ENCODE measurements at places on chromosomes 12 and 14.

DNA sequence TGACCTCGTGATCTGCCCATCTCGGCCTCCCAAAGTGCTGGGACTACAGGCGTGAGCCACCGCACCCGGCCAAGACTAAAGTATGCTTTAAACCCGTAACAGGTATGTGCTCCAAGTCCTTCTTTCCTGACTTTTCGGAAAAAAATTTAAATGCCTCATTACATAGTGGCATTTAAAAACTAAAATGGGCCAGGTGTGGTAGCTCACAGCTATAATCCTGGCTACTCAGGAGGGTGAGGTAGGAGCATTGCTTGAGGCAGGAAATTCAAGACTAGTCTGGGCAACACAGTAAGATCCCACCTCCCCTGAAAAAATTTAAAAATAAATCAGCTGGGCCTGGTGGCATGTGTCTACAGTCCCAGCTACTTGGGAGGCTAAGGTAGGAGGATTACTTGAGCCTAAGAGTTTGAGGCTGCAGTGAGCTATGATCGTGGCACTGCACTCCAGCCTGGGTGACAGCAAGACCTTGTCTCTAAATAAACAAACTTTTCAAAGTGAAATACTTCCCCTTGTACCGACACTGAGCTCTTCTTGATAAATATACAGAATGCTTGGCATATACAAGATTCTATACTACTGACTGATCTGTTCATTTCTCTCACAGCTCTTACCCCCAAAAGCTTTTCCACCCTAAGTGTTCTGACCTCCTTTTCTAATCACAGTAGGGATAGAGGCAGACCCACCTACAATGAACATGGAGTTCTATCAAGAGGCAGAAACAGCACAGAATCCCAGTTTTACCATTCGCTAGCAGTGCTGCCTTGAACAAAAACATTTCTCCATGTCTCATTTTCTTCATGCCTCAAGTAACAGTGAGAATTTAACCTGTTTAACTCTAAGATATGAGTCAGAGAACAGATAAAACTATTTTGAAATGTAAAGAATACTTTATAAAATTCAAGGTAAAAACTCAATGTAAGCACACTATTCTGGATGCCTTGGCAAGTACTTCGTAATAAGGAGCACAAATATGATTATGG, 7.9 kb downstream of the PPP4R3A start:
- DNase-seq: no peak

DNA sequence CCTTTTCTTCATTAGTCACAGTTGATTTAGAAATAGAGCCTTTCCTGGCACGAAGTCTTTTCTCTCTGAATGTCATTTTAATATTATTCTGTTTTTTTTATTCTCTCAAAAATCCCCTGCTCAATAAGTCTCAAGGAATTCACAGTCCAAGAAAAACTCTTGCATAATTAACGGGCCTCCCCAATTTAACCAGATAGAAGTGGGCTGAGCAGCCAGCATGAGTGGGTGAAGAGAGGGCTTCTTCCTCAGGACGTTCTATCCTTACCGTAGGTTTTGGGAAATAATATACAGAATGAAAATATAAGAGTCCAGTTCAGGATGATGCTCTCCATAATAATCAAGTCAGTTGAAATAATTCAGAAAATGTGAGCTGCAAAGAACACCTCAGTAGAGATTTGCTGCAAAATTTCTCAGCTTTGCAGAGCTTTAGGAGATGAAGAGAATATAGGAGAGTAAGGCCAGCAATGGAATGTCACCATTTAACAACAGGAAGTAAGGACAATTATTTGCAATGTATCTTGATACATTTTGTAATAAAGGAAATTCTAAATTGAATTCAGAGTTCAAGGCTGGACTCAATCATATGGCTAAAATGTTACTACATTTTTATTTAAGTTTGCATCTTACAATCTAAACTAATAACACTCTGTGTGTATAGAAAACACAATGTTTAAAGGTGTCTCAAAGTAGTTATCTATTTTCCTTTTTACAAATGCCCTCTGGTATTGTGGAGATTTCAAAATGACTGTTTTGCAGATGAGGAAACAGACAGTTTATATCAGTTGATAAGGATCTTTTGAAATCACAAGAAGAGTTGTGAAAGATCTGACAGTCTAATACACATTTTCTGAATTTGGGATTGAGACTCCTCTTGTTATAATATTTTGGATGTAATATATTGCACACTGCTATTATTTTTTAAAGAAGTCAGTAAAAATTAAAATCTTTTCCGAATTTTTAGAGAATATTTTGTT, 1724.1 kb upstream of the SEL1L start:
- no peak for DNase-seq

DNA sequence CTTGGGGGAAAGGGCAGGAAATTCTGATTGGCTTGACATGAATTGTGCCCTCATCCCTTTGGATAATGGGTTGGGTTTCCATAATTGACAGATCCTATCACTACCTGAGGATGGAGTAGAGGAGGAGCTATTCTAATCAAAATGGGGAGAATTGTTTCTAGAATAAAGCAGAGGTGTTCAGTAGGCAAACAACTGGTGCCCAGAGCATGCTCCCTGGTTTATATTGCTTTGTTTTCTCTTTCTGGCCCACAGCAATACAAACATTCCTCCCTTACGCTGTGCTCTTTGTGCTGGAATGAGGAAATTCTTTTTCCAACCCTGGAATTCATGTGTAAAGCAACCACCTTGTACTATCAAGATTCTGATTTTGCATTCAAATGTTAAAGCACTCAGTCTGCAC, 147.4 kb downstream of the RASSF9 start:
- DNase-seq: no peak

- DNase-seq: no peak
Observed at GRCh38 chr14:71119832-71120231, 212.6 kb downstream of the PCNX1 start.

GRCh38 chr14:103501921-103502669, 20.5 kb downstream of the CKB start:
- DNase-seq: no peak

DNA sequence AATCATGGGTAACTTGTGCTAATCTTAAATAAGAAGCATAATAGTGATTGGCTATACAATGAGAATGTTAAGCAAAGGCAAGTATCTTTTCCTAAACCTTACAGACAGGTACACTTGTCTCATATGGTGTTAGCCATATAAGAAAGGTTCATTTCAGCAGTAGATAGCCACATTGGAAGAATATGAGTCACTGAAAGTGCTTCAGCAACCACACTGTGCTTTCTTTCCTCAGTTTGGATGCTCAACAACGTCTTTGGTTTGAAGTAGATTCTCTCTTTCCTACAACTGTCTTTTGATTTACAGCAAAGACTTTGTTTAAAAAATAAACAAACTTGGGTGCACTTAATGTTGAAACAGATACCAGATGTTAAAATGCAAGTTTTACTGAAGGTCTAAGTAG, 8.9 kb downstream of the DDHD1 start:
- DNase-seq: no peak

DNA sequence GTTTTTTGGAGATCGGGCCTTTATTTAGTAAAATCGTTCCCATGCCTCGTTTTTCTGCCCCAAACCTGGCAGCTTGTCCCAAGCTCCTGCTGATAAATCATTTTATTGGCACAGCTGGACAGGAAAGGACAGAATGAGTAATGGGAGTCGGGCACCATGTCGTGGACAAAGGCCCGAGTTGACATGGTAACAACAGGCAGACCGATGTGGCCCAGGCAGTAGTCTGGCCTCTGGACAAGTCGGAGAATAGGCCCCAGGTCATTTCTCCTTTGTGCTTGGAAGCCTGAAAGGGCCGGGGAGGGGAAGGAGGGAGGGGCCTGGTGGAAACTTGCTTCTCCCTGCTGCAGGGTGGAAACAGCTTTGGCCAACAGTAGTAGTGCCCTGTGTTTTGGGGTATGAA, 234.9 kb downstream of the SUDS3 start:
- no peak for DNase-seq

All from activated T-cell treated with anti-CD3 and anti-CD28 coated beads for 4 hours (primary cell).